ENCODE measurements at places on chromosomes 4 and X. TPM values are rescaled to one million over a fixed set of nuclear protein-coding genes. Genes with fewer than 3 reads are reported as not detected.

- no peak for DNase-seq
These were observed 130.4 kb upstream of the GABRA2 start for GRCh38 chr4:46520361-46520760.

GRCh38 chrX:150377005-150377404 lies 13.9 kb downstream of the MAMLD1 start:
- no peak for DNase-seq

DNA sequence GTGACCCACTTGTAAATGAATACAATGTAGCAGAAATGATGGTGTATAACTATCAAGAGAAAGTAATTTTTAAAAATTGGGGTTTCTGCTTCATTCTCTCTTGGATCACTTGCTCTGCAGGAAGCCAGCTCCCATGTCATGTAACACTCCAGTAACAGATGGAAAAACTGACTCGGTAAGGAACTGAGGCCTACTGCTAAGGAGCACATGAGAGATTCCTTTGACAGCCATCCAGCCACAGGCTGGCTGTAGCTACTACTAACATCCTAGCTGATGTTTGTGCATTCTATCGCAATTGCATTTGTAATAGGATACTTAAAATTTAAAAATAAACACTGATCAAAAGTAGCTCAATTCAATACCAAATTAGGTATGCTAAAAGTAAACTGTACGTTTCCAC lies 102.3 kb upstream of the MAB21L2 start:
- DNase-seq, result no peak

GRCh38 chr4:110164856-110165255 lies 33.6 kb downstream of the ELOVL6 start:
- DNase-seq, result no peak

The GYPE gene
- total RNA-seq, result 0.71 TPM

GRCh38 chrX:41946989-41947612 lies 23.7 kb upstream of the CASK start:
- DNase-seq, result no peak

The MTCP1 gene
- total RNA-seq, result 3.9 TPM

DNA sequence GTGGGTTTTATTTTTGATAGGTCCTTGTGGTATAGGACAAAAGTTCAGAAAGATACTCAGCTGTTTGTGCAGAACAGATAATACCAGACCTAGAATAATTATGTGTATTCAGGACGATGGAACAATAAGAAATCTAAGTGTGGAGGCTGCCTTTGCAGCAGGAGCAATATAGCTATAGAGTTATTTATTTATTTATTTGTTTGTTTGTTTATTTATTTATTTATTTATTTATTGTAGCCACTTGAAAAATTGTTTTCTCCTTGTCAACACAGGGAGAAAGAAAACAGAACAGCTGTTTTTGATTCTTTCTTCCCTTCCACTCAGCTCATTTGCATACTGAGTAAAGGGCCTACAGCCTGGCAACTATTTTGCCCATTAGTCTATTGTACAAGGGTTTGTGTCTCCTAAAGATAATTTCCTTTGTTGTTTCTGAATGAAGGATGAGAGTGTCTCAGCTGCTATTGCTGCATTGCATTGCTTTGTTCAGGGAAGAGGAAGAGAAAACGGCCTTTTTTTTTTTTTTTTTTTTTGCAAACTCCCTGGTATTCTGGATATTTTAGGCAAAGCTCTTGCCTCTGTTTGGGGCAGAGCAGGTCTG lies 56.0 kb upstream of the ESX1 start:
- DNase-seq, result no peak

The FHDC1 gene
- 0.81 TPM for total RNA-seq

- DNase-seq, result no peak
These were observed 389.9 kb upstream of the EMCN start for GRCh38 chr4:100907465-100908454.

DNA sequence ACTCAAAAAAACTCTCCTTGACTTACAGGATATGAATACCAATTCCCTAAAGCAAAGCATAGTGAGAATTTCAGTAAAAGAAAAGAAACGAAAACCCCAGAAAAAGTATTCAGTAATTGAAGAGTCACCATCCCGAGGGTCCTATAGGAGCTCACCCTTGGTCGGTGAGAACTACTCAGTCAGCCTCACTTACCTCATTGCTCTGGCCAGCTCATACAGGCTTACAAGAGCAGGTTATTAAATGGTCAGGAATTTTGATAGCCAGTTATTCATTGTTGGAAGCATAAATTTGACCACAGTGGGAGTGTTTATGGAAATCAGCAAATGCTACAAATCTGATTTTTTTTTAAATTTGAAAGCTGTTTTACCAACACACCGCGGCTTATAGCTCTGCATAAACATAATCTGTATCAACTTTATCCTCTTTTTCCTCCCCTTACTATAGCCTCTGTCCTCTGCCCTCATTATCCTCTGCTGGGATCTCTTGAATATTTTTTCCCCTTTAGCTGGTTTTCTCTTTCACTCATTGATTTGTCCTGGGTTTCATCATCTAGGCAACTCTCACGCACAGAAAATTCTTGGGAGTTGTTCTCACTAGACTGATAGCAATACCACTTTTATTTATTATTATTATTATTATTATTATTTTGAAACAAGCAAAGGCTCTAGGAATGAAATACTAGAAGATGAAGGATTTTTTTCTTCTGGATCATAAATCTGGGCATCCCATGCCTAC lies 11.0 kb upstream of the CXCL2 start:
- no peak for DNase-seq

The VCX3A gene
- total RNA-seq, result not detected

The MMAA gene
- 2.9 TPM for total RNA-seq

The GSPT2 gene
- 3.9 TPM for total RNA-seq

- no peak for DNase-seq
These were observed 46.8 kb downstream of the UGT2A3 start for GRCh38 chr4:68904786-68905185.

The ABCE1 gene
- total RNA-seq, result 41.4 TPM

GRCh38 chr4:158157412-158157811 lies 15.4 kb downstream of the GASK1B start:
- no peak for DNase-seq

The RHOXF2 gene
- total RNA-seq, result not detected

The TBC1D8B gene
- total RNA-seq, result 6.1 TPM

DNA sequence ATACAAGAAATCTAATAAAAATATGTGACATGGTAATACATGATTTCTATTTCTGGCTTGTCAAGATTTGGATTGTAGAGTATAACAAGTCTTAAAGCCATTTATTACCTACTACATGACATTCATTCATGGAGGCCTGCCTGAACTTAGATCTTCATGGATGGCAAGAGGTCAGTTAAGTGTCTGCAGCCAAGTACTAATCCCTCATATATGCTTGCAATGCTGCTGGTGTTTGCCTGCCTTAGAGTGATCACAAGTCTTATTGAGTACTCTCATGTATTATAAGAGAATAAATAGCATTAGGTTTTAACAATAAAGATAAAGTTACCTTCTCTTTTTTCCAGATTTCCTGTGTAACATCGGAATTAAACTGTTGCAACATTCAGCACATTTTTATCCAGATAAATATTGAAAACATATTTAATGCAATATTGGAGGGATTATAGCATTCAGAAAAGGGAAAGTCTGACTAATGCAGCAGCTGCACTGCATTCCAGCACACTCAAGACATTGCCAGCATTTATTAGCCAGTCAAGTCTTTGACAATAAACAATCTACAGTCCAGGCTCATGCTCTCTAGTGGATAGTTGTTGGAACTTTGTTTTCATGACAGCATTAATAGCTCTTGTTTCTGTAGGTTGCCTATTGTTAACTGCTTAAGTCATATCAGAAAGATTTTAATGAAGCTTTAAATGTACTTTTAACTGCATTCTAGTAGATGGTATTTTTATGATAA lies 737.1 kb downstream of the FAT4 start:
- DNase-seq, result no peak

The FGFBP2 gene
- total RNA-seq, result 17.1 TPM

DNA sequence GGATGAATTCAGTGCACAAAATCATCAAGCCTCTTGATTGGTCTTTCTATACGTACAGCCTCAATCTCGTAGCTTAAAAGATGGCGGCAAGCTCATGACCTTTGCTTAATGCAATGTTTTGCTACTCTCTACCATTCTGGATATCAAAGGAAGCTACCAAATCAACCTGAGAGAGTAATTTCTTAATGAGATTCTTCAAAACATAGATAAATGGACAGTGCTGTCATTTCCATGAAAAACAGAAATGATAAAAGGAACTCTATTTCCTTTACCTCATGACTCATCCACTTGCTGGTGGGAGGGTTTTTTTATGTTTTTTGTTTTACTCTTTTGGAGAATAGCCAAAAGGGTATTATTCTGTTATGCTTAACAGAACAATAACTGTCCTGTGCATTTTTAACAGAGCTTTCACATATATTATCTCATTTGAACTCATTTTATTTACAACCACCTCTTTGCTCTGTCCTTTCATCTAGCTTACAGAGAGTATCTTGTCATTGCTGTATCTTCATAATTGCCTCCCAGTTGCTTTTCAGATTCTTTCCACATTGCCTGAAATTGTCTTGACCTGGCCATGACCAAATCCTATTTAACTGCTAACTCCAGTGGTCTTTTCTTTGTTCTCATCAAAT lies 138.6 kb upstream of the GPR101 start:
- no peak for DNase-seq

- no peak for DNase-seq
These were observed 26.3 kb downstream of the MGARP start for GRCh38 chr4:139253713-139254112.

The SLC10A7 gene
- 7.2 TPM for total RNA-seq

GRCh38 chrX:18582910-18583493 lies 88.9 kb downstream of the RS1 start:
- DNase-seq, result no peak

DNA sequence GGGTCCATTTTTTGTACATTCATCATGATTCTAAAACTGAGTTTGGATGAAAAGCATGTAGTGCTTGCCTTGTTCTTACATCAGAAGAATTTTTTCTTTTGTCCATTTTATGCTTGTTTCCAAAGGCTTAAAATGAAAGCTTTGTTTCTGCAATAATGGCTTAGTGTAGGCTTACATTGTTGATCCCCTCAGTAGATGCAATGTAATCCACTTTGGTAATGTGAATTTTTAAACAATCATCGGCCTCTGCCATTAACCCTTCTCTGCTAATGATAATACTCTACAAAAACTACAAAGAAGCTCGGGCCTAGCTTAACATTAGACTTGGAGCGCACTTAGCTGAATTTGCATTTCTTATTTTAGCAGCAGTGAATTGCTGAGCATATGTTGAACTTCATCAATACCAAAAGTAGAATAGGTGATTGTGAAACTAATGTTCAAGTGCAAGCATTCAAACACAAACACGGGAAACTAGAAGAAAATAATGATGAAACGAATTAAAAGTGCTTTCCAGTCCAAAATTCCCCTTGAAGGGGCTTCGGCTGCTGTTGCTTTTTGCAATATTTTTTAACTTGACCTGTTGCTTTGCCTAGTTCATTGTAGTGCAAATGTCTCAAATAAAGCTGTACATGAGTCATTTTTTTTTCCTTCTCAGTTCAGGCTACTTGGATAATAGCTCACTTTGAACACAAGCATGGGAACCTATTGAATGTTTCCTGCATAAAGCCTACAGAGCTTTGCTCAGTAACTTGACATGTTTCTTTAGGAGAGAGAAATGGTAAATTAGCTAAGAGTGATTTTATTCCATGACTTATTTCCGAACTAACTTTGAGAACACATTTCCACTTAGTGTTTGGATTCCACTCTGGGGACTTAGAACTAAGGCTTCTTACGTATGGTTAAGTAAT lies 66.5 kb downstream of the SLIT2 start:
- no peak for DNase-seq

DNA sequence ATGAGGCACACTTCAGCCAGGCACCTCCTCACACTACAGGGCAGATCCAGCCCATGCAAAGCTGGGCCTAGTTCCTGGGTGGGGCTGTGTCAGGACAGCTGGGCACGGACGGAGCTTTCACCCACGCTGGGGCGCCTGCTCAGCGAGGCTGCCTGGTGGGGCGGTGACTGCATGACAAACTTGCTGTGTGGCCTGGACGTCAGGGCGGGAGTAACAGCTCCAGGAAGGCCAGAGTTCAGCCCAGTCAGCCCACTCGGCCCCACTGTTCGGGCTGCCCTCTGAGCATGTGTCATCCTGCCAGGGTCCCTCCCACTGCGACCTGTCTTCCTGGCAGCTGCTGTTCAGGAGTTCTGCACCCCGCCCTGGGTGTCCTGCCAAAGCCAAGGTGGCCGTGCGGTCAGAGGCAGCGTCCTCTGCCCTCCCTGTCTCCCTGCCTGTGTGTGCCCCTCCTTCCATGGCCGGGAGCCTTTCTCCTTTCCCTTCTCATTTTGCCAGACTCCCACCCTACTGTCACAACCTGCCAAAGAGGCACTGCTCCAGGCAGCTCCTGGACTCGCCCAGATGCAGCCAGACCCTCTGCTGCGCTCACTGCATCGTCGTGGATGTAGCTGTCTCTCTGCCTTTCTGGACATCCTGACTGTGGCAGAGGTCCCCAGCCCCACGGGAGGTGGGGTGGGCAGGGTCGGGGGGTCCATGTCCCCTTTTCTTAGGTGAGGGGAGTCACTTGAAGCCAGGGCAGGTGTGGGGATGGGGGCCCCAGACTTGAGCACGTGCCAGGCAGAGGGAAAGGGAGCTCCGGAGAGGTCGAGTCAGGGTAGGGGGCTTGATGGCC lies 33.0 kb upstream of the KIAA0232 start:
- peak; percentile 75 for DNase-seq

DNA sequence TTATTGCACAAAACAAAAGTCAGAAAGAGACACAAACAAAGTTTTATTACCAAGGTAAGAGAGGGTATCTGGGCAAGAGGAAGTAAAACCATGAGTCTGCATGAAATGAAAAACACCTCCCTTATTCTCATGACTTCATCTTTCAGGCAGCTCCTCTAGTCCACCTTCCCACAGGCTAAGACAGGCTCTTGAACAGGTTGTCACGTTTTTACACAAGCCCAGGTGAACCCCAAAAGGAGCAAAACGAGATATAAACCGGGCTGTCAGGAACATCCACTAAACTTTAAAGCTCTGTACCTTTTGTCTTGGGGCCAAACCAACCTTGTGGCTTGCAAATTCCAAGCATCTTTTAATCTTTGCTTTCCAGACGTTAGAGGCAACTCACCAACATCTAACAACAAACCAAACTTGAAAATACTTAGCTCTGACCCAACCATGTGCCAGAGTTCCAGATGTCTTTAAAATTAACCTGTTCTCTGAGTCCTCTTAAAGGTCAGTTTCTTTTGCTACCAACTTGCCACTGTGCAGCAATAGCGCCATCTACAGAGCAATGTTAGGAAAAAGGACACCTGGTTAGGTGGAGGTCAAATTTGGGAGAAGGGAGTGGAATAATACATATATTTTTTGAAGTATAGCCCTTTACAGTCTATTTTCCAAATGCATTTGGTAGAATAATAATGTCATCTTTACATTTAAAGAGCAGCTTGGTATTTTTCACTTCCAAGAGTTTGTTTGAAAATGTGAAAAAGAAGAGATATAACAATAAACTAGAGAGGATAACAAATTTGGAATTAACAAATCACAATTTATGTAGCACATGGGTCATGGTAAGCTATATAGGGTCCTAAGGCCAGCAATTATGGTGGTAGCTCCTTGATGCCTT lies 73.1 kb downstream of the QRFPR start:
- no peak for DNase-seq

GRCh38 chr4:11252149-11252548 lies 176.5 kb downstream of the HS3ST1 start:
- no peak for DNase-seq

GRCh38 chr4:93086356-93086755 lies 742.2 kb upstream of the ATOH1 start:
- DNase-seq, result no peak

GRCh38 chr4:119517361-119518229 lies 111.0 kb downstream of the PDE5A start:
- DNase-seq, result no peak

- no peak for DNase-seq
These were observed 15.4 kb upstream of the FHDC1 start for GRCh38 chr4:152920768-152921167.

GRCh38 chr4:45350438-45350837 lies 624.1 kb upstream of the GNPDA2 start:
- DNase-seq, result no peak
